ENCODE measurements at places on chromosomes 1 and 21. TPM values are rescaled to one million over a fixed set of nuclear protein-coding genes. Genes with fewer than 3 reads are reported as not detected.

WDR64 gene
- total RNA-seq, result not detected

TCP10L gene
- total RNA-seq, result not detected

DNA sequence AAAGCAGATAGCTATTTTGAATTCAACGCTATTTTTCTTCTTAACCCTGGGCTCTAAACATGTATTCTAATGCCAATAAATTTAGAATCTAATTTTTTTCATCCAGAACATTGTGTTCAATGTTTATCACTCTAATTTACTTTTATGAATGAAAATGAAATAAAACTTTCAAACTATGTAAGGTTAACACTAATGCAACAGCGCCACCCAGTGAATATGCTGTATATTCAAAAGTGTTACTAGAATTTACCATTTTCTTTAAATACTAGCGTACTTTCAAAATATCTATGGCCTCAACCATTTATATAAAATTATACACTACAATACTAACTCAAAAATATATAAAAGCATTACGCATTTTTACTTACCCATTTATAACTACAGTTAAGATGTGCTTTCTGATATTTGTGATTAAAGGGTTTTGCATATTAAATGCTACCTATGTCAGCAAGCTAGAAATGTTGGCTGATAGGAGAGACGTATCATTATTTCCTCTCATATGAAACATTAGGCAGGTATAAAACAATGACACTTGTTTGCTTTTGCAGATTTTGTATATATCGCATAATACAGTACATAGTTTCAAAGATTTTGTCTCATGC lies 5.9 kb upstream of the NUF2 start:
- no peak for DNase-seq

- no peak for DNase-seq
Observed at GRCh38 chr1:117032681-117033539, 27.2 kb upstream of the TTF2 start.

DNA sequence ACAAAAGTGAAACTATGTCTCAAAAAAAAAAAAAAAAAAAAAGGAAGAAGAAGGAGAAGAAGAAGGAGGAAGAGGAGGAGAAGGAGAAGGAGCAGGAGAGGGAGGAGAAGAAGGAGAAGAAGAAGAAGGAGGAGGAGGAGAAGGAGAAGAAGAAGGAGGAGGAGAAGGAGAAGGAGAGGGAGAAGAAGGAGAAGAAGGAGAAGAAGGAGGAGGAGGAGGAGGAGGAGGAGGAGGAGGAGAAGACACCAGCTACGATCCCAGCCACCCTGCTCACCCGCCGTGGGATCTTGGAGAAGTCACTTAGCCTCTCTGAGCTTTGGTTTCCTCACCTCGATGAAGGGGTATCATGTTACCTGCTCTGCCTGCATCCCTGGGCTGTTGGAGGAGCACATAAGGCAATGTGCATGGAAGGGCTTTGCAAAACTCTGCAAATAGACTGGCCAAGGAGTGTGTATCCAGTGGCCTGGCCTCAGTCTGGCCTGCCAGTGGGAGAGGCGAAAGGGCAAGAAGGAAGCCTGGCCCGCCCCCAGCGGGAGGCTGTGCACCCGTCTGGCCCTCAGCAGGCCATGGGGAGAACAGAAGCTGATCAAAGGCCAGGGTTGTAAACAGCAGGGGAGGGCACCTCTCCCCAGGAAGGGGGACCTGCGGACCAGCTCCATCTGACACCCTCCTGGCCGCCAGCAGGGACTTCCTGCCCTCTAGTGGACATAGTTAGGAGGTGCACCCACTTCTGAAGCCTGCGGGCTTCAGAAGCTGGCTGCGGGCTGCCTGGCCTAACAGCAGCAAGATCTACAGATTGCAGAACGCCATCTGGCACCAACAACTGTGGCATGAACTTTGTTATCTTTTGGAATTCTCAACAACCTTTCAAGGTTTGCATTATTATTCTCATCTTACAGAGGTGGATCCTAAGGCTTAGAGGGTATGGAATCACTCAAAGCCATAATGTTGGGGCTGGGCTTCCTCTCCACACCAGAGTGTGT lies 19.2 kb upstream of the CDK18 start:
- no peak for DNase-seq

All from lower leg skin (tissue), 4 donors.